ENCODE measurements at places on chromosomes 6 and 20.

GRCh38 chr20:47489448-47489872 lies 12.2 kb upstream of the NCOA3 start:
- peak; percentile 18 for DNase-seq

- no peak for DNase-seq
These were observed 302.9 kb downstream of the CDKAL1 start for GRCh38 chr6:20837189-20837588.

DNA sequence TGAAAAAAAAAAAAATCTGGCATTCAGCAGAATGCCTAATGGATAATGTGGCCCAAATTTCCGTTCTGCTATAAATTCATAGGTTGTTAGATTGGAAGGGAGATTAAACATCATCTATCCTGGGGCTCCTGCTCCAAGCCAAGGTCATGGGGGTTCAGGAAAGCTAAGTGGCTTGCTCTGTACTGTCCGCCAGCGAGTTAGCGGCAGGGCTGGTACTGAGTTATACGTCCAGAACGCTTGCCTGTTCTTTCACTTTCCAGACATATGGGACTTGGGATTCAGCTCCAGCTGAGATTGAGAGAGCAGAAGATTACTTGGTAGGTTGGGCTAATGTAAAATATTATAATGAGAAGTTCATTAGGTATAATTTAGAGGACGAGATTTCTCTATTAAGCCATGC lies 858 bp downstream of the RWDD1 start:
- no peak for DNase-seq

DNA sequence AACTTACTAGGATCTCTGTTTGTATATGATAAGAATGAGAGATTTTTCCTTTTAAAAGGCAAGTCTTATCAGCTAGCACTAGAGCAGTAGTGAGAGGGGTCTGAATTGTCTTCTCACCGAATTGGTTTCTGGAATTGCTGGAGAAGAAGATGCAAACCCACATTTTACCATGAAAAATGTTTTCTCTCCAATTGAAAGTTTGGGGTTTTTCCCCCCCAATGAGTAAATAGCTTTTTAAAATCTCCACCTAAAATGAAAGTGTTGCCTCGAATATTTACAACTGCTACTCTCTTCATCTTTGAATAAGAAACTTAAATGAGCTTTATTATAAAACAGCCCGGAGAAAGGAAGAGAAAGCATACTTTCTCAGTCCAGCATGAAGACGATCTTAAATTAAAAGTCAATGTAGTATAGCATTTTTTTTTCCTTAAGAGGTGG lies 1.8 kb downstream of the TCF21 start:
- no peak for DNase-seq

DNA sequence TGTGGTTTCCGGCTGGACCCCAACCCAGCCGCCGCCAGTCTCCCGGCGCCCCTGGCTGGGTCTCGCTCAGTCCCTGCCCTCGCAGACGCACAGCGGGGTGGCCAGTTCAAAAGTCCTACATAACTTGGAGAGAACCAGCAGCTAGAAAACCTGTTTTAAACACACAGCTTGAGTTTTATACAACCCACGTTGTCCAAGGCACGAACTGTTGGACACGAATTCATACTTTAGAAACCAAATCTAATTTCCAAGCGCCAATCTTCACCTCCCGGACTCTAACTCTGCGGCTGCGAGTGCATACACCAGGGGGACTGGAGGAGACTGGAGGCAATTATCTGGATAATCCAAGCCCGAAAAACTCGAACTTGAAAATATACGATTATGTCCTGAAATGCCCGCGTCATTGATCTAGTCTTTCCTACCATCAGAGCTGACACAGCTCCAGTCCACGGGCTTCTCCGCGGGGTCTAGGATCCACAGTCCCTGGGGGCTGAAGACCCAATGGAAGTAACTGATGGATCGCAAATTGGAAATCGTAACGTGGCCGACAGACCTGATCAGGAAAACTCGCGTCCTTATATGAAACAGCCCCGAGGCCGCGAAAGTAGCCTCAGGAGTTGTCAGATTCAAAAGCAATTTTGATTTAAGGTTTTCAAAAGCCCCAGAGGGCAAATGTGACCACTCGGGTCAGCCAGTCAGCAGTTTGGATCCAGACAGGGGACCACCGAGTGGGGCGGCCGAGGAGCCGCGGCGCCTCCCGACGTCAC lies 843 bp upstream of the HEY2 start:
- no peak for DNase-seq

GRCh38 chr6:112502351-112503090 lies 155.4 kb downstream of the RFPL4B start:
- DNase-seq = no peak

DNA sequence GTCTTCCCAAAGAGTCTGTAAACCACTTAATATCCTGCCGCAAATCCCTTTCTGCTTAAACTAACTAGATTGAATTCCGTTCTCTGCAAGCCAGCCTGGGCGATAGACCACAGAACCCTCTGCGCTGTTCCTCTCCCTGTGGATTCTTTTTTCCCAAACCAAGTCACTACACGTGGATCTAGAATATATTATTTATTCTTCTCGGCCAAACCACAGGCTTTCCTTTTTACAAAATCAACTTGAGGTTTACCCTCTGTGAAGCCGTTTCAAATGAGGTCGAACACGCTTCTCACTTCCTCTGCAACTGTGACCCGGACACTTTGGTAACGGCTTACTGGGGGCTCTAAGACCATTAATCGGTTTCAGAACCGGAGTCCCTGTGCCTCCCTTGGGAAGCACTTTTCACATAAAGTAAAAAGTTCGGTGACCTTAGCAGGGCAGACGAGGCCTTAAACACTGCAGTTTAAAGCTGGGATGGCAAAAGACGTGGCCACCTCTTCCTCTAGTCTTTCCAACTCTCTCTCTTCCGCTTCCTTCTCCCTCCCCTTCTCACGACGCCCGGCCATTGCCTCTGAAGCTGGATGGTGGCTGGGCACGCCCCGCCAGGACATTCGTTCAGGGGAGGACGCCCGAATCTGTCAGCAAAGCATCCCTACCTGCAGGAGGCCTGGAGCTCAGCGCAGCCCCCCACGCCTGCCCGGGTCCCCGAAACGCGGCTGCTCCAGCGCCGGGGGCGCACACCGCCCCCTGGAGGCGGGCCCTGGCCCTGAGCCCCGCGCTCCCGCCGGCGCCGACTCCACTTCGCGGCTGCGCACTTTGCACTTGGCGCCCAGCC lies 55.0 kb upstream of the FOXC1 start:
- DNase-seq = peak; percentile 24

All from effector CD8-positive, alpha-beta T cell (primary cell).